Hematopoietic multipotent progenitor cell treated with erythropoietin and hydrocortisone succinate and interleukin-3 and kit ligand, for 8 days (in vitro differentiated cells): ENCODE measurements at places on chromosomes 12 and 14.

GRCh38 chr12:11895421-11896078 is 175.2 kb upstream of the BCL2L14 start:
- DNase-seq: no peak

- DNase-seq: no peak
Observed at GRCh38 chr12:70251226-70251625, 8.0 kb downstream of the CNOT2 start.

GRCh38 chr14:87874676-87875075 is 118.3 kb downstream of the GALC start:
- no peak for DNase-seq

DNA sequence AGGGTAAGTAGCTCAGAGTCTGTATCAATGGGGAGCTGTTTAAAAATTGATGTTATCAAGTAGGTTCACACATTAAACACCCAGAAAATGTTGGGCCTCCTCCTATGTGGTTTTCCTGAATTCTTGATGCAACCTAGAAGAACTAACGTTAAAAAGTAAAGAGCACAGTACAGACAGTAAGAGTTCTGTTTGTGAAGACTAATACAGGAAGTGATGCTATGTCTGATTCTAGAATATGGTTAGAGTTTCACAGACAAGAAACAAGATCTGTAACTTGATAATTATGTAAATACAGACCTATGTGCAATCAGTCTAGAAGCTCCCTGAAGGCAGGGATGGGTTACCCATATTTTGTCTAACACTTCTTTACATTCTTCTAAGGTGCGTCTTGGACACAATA is 214.9 kb upstream of the BTG1 start:
- DNase-seq: no peak

DNA sequence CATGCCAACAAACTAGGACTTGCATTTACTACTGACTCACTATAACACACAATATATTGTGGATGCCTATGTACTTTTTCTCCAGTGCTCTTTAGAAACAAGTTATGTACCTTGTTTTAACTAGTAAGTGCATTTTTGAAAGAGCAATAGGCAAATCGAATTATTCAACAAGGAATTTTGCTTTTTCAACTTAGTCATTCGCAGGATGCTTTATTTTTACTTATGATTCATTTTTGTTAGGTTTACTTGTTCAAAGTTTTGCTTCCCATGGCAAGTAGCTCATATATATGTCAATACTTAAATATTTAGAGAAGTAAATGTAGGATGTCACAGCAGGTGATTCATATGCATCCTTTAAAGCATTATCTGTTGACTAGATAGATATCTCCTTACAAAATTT is 149.8 kb downstream of the PELI2 start:
- DNase-seq: no peak

GRCh38 chr14:80956102-80956501 is 681 bp downstream of the TSHR start:
- no peak for DNase-seq

- DNase-seq: no peak
Observed at GRCh38 chr12:3613641-3614395, 122.8 kb downstream of the PRMT8 start.

- DNase-seq: no peak
Observed at GRCh38 chr14:92414690-92415445, 91.9 kb downstream of the SLC24A4 start.

- no peak for DNase-seq
Observed at GRCh38 chr12:105168006-105168405, 60.5 kb downstream of the WASHC4 start.

- no peak for DNase-seq
Observed at GRCh38 chr14:104601786-104602185, 2.8 kb downstream of the TMEM179 start.

- no peak for DNase-seq
Observed at GRCh38 chr14:49982501-49982951, 89.6 kb downstream of the ARF6 start.

DNA sequence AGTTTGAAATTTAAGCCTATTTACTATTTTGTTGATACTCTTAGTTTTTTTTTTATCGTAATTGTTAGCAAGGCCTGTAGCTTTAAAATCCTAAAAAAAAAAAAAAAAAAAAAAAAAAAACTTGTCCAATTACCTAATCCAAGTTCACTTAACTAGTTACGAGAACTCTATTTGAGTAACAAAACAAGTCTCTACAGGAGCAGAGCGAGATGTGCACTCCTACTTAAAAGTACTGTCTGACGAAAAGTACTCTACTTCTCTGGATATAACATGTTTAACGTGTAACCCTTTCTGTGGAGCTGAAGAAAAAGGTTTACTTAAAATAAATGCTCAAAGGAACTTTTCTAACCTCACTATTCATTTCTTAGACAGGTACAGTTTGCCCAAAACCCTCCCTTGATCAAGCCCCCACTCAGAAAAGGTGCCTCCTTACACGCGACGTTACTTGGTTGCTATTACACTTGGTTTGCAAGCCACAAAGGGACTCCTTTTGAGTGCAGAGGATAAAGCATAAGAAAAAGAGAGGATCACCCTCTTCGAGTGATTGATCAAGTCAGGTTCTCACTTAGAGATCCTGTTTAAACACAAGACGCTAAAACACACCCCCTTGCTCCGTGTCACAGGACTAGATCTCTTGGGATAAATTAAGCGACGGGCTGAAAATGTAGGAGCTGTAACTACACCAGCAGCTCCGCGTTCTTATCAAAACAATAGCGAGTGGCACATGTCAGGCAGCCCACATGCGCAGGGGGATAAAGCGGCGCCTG is 2.2 kb downstream of the BAZ1A start:
- peak; percentile 97 for DNase-seq

DNA sequence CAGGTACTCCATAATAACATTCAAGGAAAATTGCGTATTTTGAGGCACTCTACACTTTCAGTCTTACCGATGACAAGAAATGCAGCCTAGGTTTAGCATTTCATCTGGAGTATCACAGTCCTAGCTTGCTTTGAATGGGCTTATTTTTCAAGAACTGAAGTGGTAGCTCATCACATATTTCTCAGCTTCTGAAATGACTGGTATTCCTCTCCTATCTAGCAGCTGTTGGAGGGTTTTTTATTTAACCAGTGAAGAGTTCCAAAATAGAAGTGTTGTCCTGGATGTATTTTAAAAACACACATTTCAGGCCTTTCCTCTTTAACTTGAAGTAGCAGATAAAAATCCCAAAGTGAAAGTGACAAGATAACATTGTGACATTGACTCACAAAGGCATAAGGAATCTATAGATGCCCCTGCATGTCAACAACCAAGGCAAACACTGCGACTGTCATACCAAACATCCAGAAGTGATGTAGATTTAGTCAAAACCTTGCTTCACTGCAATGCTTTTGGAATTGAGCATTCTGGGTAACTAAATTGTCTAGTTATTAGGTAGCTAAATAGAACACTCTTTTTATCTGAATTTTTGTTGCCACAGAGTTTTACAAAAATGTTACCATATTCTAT is 182.2 kb upstream of the FBXO33 start:
- DNase-seq: no peak

- DNase-seq: peak; percentile 63
Observed at GRCh38 chr12:93979189-93979588, 169.2 kb upstream of the PLXNC1 start.

GRCh38 chr14:102909462-102909861 is 13.0 kb upstream of the AMN start:
- DNase-seq: no peak

GRCh38 chr12:84983289-84983688 is 52.8 kb downstream of the TSPAN19 start:
- DNase-seq: no peak

DNA sequence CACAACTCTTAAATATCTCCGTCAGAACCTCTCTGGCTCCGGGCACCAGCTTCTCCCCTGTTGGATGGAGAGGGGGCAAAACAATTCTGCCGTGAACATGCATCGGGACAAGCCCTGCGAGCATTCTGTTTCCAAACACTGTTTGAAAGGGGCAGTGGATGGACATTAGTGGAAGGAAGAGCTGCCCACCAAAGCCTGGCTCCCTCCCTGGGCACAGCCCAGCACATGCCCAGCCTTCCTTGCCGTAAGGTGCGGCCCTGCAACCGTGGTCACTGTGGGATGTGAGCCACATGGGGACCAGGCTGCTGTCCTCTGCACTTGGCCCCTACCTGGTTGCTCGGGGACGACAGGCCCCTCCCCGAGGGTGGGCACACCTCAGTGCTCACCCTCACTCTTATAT is 54.0 kb downstream of the TRAFD1 start:
- no peak for DNase-seq

GRCh38 chr14:34420547-34421150 is 41.4 kb downstream of the SPTSSA start:
- DNase-seq: no peak

DNA sequence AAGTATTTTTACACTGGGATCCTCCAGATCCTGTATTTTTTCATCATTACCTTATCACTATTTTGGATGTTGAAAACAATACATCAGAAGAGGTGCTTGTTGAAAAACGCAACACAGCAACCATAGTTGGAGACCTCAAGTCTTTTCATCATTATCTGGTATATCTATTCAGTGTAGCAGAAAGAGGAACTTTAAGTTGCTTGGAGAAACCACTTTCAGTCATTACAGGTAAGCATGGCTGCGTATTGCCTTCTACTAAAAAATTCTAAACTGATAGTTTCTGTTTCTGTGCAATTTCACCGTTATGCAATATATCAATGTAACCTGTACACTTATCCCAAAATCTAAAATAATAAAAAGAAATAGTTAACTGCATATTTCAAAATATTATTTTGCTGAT is 32.2 kb upstream of the PTPRQ start:
- DNase-seq: no peak

GRCh38 chr14:76673261-76673660 is 88.0 kb upstream of the VASH1 start:
- DNase-seq: no peak

GRCh38 chr14:64191756-64192155 is 102.4 kb downstream of the ESR2 start:
- peak; percentile 13 for DNase-seq

DNA sequence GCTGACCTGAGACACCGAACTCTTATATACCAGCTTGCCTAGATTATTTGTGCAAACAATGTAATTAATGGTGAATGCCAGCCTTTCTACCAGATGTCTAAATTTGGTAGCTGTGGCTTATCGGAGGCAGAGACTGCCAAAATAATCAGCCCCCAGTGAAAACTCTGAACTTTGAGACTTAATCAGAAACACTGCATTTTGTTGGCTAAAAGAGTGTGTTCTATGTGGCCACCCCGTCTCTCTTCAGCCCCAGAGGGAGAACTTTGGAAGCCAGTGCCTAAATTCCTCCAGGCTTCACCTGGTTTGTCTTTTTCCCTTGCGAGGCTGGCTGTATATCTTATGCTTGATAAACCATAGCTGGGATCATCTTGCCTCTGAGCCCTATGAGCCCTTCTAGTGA is 90.1 kb downstream of the LMNTD1 start:
- no peak for DNase-seq

DNA sequence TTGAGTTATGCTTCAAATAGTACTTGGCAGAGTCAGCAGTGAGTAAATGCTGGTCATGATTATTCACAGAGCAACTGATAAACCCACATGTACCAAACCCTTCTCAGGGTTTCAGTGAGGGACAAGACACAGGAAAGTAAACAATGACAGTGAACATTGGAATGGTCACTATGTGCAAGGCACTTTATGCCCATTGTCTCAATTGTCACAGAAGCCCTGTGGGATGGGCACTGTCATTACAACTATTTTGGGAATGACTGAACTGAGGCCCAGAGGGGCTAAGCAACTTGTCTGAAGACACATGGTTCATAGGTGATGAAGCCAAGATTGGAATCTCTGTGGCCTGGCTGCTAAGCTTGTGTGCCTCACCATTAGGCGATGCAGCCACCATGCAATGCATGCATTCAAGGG is 238.5 kb downstream of the RBM19 start:
- no peak for DNase-seq
